Stimulated activated CD4-positive, alpha-beta T cell treated with anti-CD3 and anti-CD28 coated beads, TNF-alpha, amount 100 ng/mL, for 24 hours (primary cell): ENCODE measurements at places on chromosomes 13 and 19.

GRCh38 chr19:53102206-53102755 lies 941 bp downstream of the ZNF160 start:
- no peak for DNase-seq

DNA sequence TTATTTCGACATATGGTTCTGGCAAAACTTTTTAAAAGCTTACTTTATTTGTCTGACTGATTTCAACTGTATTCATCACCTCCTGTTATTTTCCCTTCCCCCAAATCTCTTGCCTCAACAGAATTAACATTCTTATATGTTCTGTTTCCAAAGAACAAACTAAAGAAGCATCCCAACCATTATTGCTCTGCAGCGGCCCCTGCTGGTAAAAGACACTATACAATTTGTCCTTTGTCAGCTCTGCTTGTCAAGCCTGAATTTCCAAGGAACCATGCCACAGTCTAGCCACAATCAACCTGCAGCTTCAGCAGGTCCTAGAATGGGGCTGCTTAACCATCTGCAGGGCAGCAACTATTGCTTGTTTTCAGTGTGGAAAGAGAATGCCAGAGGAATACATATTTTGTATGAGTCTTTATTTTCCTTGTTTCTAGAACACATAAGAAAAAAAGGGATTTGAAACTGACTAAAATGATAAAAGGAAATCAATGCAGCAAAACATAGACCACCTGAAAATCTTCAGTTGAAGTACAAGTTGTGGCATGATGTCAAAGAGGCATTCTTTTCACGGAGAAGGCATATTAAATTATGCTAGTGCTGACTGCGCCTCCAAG lies 845.3 kb downstream of the DIAPH3 start:
- DNase-seq = peak; percentile 24

DNA sequence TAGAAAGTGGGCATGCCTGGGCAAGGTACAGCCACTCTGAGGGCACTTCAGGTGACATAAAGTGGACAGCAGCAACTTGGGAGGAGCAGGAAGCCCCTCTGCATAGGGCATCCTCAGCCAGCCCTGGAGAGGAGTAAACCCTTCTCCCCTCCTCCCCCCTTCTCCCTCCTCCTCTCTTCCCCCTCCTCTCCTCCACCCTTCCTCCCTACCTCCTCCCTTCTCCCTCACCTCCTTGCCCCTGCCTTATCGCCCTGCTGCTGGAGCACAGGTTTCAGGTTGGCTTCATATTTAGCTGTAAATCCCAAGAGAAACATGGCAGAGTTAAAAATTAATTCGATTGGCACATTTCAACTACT lies 30.5 kb upstream of the ATP12A start:
- no peak for DNase-seq

- DNase-seq = no peak
These were observed 525 bp downstream of the BORA start for GRCh38 chr13:72728290-72728605.

DNA sequence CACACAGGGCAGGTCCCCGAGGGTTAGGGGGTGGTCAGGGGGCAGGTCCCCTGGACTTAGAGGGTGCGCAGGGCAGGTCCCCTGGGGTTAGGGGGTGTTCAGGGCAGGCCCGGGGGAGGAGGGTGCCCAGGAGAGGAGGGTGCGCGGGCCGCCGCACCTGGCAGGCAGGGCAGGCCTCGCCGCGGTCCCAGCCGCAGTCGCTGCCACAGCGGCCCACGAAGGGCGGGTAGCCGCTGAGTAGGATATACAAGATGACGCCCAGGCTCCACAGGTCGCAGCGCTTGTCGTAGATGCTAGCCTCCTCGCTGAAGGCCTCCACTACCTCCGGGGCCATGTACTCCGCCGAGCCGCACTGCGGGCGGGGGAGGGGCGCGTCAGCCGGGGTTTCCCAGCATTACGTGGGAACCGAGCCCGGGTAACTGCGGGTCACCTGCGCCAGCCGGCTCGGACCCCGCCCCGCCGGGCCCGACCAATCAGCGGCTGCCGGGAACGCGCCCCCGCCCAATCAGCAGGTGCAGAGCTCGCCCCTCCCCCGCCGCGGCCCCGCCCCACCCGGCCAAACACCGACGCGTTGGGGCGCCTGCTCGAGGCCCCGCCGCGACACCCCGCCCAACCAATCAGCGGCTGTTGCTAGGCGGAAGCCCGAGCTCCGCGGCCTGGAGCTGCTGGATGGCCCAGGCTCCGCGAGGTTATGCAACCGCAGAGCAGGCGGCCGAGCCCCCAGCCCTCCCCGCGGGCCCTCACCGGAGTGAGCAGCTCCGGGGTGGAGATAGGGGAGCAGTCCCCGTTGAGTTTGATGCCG lies 9.2 kb downstream of the MKNK2 start:
- DNase-seq = peak; percentile 99

DNA sequence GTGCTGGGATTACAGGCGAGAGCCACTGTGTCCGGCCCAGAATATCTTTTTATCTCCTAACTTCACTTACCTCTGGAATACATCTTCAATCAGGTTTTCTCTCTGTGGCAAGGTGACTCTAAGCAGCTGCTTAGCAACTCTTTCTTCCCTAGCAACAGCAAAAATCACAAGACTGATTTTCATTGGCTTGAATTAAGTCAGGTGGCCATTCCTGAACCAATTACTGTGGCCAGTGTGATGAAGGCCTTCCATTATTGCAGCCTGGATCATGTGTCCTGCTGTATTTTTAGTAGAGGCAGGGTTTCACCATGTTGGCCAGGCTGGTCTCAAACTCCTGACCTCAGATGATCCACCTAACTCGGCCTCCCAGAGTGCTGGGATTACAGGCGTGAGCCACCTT lies 9.0 kb upstream of the LTBP4 start:
- DNase-seq = no peak

GRCh38 chr13:45782327-45783045 lies 69.1 kb downstream of the SIAH3 start:
- DNase-seq = no peak

DNA sequence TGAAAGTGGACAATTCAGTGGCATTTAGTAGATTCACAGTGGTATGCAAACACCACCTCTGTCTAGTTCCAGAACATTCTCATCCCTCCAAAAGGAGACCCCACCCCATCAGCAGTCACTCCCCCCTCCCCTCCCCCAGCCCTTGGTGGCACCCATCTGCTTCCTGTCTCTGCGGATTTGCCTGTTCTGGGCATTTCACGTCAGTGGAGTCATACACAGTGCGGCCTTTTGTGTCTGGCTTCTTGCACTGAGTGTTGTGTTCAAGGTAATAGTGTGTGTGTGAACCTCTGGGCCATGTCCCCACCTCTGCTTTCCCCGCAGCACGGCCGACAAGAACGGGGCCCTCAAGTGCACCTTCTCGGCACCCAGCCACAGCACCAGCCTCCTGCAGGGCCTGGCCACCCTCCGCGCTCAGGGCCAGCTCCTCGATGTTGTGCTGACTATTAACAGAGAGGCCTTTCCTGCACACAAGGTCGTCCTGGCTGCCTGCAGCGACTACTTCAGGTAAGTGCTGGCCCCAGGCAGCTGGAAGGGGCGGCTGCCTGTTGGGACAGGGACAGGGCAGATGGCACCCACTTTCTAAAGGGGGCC lies 19.4 kb upstream of the CRTC1 start:
- DNase-seq = no peak

- no peak for DNase-seq
These were observed 13.6 kb upstream of the DACT3 start for GRCh38 chr19:46674416-46675178.

GRCh38 chr13:27120811-27121210 lies 50.8 kb downstream of the USP12 start:
- no peak for DNase-seq

GRCh38 chr13:51444922-51445321 lies 7.9 kb downstream of the INTS6 start:
- DNase-seq = no peak

DNA sequence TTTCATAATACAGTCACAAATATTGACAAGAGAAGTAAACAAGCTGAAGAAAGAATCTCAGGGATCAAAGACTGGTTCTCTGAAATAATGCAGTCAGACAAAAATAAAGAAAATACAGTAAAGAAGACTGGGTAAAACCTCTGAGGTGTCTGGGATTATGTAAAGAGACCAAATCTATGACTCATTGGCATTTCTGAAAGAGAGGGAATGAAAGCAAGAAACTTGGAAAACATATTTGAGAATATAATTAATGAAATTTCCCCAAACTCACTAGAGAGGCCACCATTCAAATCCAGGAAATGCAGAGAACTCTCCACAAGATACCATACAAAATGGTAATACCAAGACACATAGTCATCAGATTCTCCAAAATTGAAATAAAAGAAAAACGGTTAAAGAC lies 53.0 kb upstream of the GPC6 start:
- DNase-seq = no peak

DNA sequence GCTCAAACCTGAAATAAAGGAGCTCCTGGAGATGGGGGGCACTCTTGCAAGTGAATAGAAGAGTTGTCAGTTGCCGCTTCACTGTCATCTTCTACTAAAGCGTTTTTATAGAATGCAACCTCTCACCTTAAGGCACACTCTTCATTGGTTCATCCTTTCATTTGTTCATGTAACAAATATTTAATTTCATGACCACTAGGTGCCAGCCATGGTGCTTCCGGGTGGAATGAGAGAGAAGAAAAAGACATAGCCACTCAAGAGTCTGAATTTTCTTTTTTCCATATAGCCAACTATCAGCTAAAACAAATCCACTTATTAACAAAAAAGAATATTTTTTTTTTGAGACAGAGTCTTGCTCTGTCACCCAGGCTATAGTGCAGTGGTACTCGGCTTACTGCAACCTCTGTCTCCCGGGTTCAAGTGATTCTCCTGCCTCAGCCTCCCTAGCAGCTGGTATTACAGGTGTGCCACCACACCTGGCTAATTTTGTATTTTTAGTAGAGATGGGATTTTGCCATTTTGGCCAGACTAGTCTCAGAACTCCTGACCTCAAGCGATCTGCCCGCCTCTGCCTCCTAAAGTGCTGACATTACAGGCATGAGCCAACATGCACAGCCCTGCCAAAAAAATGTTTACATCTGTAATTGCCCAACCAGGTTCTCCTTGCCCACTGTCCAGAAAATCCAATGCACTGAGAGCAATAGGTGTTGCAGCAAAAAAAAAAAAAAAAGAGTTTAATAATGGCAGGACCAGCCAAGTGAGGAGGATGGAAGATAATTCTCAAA lies 22.1 kb upstream of the SACS start:
- DNase-seq = no peak

- DNase-seq = no peak
These were observed 274.7 kb downstream of the SUCLA2 start for GRCh38 chr13:47726394-47726793.

- DNase-seq = peak; percentile 48
These were observed 14.0 kb upstream of the ATP8B3 start for GRCh38 chr19:1825909-1826556.

GRCh38 chr13:60402022-60402421 lies 5.0 kb downstream of the TDRD3 start:
- DNase-seq = no peak

- DNase-seq = no peak
These were observed 6.6 kb upstream of the SOX1 start for GRCh38 chr13:112060282-112060830.

- no peak for DNase-seq
These were observed 5.1 kb downstream of the FSTL3 start for GRCh38 chr19:681029-682019.

GRCh38 chr13:61252213-61252612 lies 163.4 kb downstream of the PCDH20 start:
- no peak for DNase-seq

DNA sequence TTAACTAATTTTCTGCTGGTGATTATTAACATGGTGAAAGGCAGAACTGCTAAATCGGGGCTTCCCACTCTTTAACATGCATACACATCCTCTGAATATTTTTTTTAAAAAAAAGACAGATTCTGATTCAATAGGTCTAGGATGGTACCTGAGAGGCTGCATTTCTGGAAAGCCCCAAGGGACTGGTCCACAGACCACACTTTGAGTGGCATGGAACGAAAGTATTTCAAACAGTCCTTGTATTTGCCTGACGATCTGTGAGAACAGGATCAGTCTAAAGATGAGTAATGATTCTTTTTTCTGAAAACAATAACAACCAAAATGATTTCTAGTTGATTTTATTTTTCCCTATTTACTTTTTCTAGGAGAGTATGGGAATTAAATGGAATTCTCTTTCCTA lies 16.7 kb upstream of the SPART start:
- no peak for DNase-seq

DNA sequence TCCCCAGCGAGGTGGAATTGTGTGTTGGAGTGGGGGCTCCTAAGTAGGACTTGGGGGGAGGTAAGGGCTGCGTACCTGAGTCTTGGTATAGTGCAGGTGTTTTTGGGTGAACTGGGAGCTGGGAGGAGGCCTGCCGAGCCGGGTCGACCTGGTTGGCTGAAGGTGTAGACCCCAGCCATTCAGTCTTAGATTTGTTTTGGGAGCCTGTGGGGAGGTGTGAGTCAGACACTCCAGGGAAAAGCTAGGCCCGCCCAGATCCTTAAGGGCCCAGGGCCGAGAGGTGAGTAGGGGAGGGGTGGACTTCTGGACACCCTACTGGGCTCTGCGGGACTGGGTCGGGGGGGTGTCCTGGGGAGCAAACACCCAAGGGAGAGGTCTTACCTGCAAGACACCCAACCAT lies 935 bp downstream of the CRB3 start:
- DNase-seq = no peak

DNA sequence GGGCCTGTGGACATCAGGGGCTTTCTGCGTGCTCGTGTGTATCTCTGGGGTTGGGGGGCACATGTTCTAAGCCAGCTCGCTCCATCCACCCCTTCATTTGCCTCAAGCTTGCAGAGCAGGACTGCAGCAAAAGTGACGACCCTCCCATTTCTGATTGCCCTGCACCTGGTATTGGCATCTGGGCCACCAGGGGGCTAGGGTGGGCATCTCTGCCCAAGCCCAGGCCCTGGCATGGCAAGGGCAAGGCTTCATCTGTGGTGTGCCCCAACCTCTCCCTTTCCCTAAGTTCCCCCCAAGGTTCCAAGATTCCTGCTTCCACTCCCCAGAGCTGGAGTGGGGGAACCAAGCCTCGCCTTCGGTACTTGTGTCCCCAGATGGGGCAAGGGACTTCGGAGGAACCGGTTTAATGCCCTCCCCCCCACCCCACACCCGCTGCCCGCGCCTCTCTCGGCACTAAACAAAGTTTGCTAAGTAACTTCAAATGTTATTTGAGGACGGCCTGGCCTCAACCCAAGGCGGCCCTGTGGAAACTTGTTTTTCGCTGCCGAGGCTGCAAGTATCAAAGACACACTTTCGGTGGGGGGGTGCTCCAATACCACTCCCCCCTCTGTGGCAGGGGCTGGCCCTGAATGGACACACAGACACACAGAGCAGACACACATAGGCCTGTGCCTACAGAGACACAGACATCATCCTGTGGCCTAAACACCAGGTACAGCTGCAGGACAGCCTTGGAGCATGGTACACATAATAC lies 12.2 kb downstream of the NFIX start:
- no peak for DNase-seq

GRCh38 chr13:26442541-26442940 lies 114.9 kb upstream of the WASF3 start:
- DNase-seq = no peak
